ENCODE measurements at places on chromosomes 1 and 21.

DNA sequence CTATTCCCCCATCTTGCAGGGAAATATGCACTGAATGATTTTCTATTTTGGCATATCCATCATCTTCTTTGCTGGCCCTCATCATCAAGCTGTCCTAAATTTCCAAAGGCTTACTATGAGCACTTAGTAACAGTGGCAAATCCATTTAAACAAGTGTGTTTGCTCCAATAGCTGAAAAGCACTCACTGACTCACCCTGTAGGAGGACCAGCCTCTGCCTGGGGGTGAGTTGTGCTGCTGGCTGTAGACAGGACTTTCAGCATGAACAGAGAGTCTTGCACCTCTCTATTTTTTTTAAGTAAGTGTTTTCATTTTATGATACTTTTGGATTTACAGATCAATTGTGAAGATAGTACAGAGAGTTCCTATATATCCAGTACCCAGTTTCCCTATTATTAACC is 97.3 kb downstream of the SLC35F3 start:
- DNase-seq = peak; percentile 79

DNA sequence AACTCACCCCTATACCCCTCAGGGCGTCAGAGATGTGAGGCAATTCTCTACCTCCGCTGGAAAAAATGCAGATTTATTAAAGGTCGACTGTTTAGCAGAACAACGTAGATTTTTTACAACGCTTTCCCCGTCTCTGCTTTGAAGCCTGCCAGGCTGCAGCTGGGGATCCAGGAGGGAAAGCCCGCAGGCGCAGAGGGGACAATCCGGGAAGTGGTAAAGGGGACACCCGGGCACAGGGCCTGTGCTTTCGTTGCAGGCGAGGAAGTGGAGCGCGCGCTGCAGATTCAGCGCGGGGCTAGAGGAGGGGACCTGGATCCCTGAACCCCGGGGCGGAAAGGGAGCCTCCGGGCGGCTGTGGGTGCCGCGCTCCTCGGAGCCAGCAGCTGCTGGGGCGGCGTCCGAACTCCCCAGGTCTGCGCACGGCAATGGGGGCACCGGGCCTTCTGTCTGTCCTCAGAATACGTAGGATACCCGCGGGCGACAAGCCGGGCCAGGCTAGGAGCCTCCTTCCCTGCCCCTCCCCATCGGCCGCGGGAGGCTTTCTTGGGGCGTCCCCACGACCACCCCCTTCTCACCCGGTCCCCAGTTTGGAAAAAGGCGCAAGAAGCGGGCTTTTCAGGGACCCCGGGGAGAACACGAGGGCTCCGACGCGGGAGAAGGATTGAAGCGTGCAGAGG is 5.5 kb downstream of the SIM2 start:
- no peak for DNase-seq

- no peak for DNase-seq
Measured at GRCh38 chr1:206854401-206855129, 10.9 kb upstream of the IL20 start.

DNA sequence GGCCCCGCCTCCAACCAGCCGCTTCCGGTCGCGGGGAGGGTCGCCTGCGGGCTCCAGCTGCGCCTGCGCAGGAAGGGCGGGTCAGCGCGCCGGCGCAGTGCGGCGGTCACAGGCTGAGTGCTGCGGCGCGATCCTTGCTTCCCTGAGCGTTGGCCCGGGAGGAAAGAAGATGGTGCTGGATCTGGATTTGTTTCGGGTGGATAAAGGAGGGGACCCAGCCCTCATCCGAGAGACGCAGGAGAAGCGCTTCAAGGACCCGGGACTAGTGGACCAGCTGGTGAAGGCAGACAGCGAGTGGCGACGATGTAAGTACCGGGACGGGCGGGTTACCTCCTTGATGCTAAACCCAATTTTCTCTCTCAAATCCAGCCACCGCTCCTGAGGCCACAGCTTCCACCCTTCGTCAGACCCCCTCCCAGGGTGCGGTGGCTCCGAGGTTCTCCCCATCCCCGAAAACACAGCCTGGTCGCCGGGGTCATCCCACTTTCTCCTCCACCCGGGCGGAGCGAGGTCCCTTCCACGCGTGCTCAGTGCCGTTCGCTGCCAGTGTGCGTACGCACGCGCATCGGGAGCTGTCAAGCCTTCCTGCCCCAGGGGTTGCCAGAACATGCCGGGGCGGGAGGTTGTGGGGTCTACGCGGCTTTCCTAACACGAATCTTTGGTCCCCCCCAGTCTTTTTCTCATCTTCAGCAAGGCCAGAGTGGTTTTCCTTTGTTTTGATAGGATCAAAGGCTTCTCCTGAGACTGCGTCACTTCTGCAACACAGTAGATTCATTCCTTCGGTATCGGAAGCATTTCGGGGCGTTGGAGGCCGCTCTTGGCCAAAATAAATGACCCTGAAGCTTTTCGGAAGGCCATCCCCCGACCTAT is at the start of gene SARS1:
Gene SARS1 (plus strand): TSS at position 95 of the 870 bp plus-strand sequence. CDS start 75 bp downstream, at position 170.
- peak; percentile 70 for DNase-seq

GRCh38 chr21:25887166-25887565 is 152.4 kb downstream of the GABPA start:
- DNase-seq = no peak

DNA sequence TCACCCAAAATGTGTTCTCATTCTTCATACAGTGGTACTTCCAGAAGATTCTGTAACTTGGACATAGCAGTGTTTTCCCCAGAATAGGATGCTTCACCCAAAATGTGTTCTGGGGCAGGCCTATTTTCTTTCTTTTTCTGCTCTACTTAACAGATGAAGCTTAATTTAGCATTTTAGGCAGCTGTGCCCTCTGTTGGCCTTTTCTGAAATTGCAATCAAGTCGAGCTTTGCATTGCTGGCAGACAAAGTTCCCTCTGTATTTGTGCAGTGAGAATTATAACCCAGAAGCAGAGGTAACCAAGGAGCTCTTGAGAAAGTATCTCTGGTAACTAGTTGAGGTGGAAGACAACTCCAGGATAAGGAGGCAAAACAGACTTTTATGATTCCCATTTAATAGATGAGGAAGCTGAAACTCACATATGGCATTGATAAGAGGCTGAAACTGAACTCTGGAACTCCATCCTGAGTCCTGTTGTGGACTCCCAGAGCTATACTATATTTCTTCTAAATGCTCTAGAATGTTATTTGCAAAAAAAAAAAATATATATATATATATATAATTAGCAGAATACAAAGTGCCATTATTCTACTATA is 50.3 kb upstream of the L1TD1 start:
- DNase-seq = peak; percentile 43

DNA sequence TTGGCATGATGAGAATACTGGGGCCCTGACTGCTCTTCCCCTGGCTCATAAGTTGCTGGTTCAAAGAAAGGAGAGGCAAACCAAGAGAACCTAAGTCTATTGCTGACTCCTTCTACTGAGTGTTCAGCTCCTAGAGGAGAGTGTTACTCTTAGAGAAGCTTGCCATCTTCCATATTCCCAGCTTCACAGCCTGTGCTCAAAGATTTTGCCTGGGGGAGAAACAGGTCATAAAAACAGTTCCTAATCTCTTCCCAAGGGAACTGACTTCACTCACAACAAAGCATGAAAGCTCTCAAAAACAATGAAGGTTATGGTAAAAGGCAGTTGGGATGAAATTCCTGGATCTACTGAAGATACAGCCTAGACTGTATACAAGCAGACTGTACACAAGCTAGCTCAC is 37.1 kb downstream of the LRRC40 start:
- no peak for DNase-seq

GRCh38 chr21:33761441-33762036 is 119.2 kb downstream of the ITSN1 start:
- DNase-seq = peak; percentile 95

GRCh38 chr1:9611716-9612115 is 23.0 kb downstream of the TMEM201 start:
- no peak for DNase-seq

DNA sequence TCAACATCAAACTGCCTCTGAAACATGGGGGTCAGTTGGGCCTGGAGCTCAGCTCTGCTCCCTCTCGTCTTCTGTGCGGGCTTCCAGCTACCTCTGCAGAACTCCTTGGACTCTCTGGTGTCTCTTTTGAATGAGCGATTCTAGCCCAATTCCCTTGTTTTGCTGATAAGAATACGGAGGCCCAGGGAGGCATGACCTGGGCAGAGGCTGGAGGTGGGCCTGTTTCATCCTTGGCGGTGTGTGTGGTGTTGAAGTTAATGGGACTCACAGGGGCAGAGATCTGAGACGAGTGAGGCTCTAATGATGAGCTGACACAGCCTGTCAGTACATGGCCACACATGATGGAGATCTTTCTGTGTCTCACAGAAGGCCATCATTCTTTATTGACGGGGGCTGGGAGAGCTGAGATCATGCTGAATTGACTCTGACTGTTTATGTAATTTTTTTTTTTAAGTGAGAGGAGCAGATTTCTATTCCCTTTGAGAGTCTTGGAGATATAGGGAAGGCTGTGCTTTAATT is 134.5 kb downstream of the URB2 start:
- DNase-seq = no peak

- peak; percentile 49 for DNase-seq
Measured at GRCh38 chr1:40625476-40626382, 39.8 kb downstream of the RIMS3 start.

DNA sequence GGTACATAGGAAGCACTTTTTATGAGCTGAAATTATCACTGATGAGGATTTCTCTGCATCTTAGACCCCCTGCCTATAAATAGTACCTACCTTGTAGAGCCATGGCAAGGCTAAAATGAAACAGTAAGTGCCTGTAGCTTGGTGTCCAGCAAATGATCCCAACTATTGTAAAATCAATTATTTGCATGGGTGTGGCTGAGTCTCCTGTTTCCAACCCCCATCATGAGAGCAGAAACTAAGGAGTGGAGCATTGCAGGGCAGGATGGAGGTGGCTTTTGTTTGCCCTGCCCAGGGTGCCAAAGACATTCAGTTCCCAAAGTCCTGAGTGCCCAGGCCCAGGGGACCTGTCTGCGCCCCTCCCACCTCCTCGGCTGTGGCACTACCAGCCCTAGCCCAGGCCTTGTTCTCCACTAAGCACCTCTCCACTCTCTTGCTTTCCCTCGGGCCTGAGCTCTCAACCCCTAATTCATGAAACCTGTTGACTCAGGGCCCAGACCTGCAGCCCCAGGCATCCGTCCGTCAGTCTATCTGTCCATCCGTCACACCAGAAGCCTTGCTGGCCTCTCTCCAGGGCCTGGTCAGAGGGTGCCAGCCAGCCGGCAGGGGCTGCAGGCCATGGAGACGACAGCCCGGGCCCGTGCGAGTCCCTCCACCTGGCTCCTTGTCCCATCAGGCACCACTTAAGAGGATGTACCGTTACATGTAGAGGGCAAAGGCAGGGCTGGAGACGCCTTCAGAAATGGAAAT is 39.6 kb downstream of the PAX7 start:
- DNase-seq = no peak

- DNase-seq = peak; percentile 39
Measured at GRCh38 chr1:171251042-171251951, 3.0 kb downstream of the FMO1 start.

GRCh38 chr1:90400131-90400530 is 317.0 kb downstream of the BARHL2 start:
- DNase-seq = peak; percentile 80

- no peak for DNase-seq
Measured at GRCh38 chr21:31103571-31104265, 65.4 kb upstream of the KRTAP19-8 start.

DNA sequence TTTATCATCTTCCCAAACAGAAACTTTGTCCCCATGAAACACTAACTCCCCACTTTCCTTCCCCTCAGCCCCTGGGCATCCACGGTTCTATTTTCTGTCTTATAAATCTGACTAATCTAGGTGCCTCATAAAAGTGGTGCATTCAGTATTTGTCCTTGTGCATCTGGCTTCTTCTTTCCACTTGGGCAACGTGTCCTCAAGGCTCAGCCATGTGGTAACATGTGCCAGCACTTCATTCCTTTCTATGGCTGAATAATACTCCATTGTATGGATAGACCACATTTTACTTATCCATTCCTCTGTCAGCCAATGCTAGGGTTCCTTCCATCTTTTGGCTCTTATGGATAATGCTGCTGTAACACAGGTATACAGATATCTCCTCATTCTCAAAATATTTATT is 305.0 kb upstream of the RUNX1 start:
- no peak for DNase-seq

DNA sequence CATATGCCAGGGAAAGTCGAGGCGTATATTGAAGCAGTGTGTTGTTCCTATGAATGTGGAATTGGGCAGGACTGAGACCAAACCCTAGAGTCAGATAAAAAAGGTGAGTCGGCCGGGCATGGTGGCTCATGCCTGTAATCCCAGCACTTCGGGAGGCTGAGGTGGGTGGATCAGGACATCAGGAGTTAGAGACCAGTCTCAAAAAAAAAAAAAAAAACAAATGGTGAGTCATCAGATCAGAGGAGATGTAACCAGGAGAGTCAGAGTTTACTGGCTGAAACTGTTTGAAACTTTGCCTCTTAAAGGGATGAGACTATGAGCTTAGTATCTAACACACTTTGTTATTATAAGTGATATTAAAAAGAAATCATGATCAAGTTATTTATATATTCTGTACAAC is 26.4 kb upstream of the SYCP1 start:
- DNase-seq = peak; percentile 90

GRCh38 chr21:28769683-28770082 is 223.0 kb downstream of the LTN1 start:
- peak; percentile 37 for DNase-seq

- DNase-seq = no peak
Measured at GRCh38 chr1:225539575-225539974, 111.7 kb upstream of the LBR start.

DNA sequence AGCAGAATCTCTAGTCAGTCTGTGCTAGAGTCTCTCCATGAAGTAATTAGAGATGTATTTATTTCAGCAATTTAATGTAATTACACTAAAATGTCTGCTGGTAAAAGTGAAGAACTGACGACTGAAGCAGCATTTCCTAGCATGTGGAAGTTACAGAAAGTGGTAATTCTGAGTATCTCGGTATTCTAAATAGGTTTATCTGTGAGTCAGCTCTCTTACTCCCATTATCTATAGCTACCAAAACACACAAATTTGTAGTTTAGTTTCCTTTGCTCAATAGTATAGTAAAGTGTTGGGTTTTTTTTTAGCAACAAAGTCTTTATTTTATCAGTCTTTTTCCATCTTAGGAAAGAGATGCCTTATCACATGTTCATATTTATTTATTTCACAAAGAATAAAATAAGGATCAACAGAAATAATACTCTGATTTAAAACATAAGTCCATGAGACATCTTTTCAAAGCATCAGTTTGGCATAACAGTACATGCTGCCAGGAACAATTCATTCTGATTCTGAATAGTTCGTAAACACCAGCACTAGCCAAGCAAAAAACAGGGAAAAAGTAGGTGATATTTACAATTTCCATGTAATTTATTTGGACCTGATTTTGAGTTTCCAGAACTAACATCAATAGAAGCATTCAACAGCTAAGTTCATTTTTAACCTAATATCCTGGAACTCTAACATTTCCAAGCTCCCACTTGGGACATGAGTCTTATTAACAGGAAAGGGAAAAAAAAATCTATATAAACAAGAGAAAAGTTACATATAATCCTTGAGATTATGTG is 76.3 kb downstream of the KCNT2 start:
- DNase-seq = no peak

DNA sequence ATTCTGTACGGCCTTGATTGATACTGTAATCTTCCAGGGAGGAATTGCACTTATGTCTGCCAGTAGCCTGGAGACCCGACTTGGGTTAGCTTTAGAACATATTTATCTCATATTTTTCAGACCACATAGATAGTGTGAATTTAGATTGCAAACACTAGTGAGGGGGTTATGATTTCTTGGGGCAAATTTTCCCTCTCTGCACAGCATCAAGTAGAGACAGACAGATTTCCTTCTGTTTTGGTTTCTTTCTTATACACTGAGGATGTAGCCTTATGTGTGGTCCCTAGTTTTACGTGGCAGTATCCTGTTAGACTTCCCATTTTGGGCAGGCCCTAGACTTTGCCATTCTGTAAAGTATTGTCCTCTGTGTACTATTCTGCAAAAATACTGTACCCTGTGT is 29.0 kb downstream of the SOAT1 start:
- DNase-seq = no peak
